HuH-7.5 (cell line): ENCODE measurements at places on chromosomes 12 and 14.

GRCh38 chr12:5171701-5172100, 128.0 kb downstream of the KCNA5 start:
- peak; percentile 46 for DNase-seq

DNA sequence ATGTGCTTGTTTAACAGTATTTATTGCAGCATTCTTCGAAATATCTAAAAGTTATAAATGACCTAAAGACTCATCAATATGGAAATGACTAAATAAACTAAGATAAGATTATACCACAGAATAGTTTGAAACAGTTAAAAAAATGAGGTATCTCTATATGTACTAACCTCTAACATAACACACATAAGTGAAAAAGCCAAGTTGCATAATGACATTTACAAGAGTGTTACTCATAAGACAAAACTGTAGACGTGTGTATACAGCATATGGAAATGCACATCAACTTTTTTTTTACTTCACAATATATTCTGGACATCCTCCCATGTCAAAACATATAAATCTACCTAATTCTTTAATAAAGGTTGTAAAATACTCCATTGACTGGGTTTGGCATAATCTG, 22.8 kb downstream of the CPM start:
- no peak for DNase-seq

DNA sequence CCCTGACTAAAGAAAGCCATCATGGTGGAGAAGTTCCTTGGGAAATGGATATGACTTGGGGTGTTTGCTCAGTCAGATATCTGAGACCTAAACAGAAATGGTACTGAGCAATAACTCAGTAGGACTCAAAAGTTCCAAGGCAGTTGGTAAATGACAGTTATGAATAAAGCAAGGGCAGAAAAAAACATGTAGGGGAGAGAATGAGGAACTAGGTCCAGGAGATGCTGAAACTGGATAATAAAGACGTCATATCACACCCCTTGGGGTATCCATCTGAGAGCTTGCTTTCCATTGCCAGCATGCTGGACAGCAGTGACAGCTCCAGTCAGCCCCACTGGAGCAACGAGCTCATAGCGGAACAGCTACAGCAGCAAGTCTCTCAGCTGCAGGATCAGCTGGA, 37.5 kb downstream of the RPGRIP1 start:
- no peak for DNase-seq

DNA sequence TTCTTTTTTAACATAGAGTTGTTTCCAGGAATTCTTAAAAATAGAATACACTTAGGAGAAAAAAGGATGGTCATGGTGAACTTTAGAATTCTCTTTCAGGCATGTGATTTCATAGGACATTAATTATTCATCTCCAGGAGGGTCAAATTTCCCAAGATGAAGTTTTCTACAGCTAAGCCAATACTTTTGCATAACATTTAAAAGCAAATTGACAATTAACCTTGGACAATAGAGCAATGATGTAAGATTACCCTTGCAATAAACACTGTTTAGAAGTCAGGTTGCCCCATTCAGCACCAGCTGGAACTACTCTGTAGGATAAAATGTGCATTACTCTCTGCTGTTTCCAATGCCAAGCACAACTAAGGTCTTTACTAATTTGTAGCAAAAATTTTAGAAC, 49.5 kb downstream of the SIX1 start:
- DNase-seq: no peak

DNA sequence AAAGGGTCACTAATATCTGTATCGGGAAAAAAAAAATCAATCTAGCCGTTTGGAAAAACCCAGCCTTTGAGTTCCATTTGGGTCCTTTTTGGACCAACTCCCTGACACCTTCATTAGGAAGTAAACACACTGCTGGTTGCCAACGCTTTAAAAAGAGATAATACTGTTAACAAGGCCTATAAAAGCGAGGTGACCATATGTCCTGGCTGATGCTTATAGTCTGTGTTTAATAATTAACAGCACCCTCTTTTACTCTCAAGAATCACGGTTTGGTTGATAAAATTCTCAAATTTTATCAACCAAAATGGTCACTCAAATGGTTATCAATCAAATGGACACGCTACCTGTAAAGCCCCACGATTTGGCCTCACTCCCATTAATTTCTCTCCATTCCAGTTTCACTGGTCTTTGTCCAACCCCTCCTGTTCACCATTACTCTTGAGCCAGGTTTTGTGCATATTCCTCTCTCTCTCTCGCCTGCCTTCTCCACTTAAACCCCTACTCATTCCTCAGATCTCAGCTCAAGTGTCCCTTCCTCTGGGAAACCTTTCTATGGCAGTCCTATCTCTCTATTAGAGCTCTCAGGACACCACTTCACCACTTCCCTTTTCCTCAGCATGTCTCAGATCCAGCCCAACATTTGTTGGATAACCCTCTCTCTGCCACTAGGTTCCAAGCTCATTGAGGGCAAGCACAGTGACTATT, 9.5 kb downstream of the BTG1 start:
- no peak for DNase-seq

GRCh38 chr14:60736494-60736893, 1.9 kb downstream of the MNAT1 start:
- DNase-seq: no peak

DNA sequence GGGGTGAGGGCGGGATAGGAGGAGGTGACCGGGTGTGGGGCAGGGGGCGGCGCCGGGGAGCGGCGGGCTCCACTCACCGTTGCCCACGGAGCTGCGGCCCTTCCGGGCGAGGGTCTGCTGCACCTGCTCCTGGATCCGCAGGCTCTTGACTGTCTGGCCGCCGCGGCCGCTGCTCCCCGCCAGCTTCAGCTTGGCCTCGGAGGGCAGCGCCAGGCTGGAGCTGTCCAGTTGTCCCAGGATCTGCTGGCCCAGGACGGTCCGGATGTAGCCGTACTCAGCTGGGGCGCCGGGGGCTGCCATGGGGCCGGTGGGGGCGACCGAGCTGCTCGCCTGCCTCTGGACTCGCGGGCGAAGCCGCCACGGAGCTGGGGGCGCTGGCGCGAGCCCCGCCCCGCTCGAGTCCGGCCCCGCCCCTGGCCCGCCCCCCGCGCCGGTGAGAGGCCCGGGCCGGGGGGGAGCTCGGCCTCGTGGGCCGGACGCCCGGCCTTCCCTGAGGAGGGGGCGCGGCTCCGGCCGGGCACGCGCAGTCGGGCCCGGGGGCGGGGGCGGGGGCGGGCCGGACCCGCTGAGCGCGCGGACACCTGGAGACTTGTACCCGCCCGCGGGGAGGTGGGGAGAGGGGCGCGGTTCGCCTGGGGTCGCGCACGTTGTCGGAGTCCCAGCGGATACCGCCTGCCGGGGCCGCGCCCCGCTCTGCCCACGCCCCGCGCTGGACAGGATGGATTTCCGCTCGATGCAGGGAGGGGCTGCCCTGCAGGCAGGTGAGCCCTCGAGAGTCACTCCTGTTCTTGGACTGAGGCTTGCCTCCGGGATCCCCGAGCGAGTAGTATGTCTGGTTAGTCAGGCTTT, at the start of gene PKP2:
PKP2 (minus strand) TSS at position 346 of the 849 bp plus-strand sequence; CDS start at position 300, 46 bp downstream.
- peak; percentile 86 for DNase-seq

DNA sequence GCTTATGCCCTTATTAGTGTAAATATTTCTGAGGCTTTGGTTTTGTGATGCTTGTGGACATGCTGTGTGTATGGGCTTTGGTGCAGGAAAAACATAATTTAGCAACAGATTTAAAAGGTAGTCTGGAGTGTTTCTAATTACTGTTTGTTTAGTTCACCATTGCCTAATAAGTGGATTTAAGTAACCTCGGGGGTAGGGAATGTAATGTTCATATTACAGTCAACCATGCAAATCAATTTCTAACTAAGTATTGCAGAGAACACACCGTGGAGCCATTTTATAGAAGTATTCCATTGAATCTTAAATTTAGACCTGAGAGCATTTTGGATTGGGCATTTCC, 53.5 kb downstream of the ANO6 start:
- no peak for DNase-seq

- no peak for DNase-seq
These were observed 323.7 kb downstream of the TMEM121 start for GRCh38 chr14:105849933-105850626.

GRCh38 chr14:31677630-31678029, 116.4 kb downstream of the NUBPL start:
- no peak for DNase-seq

GRCh38 chr12:76337583-76337982, 10.6 kb downstream of the BBS10 start:
- DNase-seq: no peak

DNA sequence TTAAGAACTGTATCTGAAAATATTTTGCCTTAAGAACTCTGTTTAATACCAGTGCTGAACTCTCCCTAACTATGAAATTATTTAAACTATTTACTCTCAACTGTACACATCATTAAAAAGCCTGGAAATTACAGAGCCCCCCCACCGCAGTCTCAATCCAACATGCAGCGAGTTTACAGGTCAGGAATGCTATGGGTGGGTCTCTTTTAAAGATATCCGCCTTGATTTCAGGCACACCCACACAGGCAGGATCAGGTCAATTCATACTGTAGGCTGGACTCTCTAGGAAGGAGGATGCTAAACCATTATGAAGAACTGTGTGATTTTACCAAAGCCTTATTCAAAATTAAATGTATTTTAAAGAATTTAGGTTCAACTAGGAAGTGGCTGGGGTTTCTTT, 16.5 kb downstream of the SPTLC2 start:
- DNase-seq: no peak

DNA sequence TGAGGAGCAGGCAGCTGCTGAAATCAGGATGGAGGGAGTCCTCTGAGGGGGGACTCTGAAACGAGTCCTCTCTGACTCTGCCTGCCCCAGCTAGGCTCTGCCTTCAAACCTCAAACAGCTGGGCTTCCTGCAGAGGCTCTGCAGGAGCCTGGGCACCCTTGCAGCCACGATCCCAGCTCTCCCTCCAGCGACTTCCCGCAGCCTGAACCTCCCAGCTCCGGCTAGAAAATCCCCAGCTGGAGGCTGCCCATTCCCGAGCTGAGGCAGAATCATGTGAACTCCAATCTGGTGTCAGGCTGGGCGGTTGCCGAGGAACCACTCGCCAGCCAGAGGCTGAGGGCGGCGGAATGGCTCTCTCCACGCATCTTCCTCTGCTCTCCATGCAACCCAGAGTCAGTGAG, at the start of gene GPR68:
GPR68 (minus strand) TSS at position 204 of the 401 bp plus-strand sequence. CDS start 9,654 bp downstream, outside the sequence.
- no peak for DNase-seq

DNA sequence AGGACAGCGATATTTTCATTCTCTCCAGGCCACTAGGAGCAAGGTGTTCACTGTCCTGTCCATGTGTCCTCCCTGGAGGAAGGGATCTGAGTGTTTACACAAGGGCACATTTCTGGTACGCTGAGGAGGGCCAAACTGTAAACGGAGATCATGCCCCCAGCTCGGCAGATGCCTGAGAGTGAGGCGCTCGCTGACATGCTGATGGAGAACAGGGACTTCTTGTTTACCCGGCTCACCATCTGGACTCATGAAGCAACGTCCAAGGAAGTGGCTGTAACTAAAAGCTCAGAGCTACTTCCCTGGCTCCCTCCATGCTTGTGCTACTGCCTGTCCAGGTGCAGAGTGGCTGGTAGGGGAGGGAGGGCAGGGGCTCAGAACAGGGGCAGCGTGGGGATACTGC, 43.4 kb upstream of the KCNA1 start:
- DNase-seq: no peak

- peak; percentile 36 for DNase-seq
These were observed 75.4 kb upstream of the PWP1 start for GRCh38 chr12:107610021-107610859.

DNA sequence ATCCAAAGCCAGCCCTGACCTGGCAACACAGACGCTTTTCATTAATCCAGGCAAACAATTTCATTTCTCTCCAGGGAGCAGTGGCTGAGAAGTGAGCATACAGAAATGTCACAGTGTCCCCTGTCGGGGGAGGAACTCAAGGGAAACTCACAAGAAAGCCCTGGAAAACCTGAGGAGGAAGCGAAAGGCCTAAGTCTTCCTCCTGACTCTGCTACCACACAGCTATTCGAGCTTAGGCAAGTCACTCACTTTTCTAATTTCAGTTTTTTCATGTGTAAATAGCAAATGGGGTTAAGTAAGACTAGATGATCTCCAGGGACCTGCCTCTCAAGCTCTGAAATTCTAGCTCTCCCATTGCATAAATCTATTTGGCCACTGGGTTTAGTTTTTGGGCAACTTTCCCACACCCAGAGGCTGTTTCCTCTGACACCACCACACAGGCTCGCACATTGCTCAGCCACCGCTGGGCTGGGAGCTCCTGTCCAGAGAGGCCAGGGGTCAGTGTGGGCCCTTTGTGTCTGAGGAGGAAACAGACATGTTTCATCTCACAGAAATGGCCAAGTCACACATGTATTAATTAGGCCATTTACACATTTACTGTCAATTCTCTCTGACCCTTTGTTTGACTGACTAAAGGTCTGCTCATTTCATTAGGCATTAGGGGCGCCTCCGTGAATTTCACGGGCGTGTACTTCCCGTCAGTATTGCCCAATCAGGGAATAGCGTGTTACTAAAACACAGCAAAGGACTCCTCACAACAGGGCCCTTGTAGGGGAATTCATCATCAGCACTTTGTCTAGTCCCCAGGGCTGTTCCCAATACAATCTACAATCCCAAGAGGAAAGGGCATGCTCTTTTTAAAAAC, 9.8 kb upstream of the PNMA1 start:
- DNase-seq: peak; percentile 71

- no peak for DNase-seq
These were observed 847 bp downstream of the CCDC59 start for GRCh38 chr12:82357340-82357739.

GRCh38 chr14:91897106-91897701, 29.9 kb upstream of the TC2N start:
- DNase-seq: no peak

GRCh38 chr12:7940906-7941305, 4.9 kb upstream of the SLC2A3 start:
- no peak for DNase-seq

DNA sequence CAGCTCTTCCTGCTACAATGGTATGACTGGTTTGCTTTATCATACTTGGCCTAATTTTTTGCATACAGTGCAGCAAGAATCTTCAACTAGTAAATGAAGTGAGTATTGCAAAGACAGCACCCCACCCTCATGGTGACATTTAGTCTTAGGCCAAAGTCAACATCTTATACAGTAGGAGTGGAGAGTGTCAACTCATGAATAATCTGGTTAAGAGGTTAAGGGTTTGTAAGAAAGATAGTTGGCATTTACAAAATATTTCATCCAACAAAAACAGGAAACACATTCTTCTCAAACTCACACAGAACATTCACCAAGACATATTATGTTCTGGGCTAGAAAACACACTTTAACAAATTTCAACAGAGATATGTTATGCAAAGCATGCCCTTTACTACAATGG, 2.2 kb upstream of the OAS1 start:
- DNase-seq: no peak
